ENCODE measurements at places on chromosomes 4 and X.

DNA sequence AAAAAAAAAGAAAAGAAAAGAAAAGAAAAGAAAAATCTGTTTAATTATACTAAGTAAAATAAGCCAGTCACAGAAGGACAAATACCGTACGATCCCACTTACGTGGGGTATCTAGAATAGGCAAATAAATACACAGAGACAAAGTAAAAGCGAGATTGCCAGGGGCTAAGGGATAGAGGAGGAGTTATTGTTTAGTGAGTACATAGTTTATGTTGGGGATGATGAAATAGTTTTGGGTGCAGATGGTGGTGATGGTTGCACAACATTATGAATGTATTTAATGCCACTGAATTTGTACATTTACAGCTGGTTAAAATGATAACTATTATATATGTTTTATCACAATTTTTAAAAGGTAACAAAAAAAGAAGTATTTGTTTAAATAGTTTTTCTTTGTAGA is 7.1 kb downstream of the CA5B start:
- no peak for DNase-seq

DNA sequence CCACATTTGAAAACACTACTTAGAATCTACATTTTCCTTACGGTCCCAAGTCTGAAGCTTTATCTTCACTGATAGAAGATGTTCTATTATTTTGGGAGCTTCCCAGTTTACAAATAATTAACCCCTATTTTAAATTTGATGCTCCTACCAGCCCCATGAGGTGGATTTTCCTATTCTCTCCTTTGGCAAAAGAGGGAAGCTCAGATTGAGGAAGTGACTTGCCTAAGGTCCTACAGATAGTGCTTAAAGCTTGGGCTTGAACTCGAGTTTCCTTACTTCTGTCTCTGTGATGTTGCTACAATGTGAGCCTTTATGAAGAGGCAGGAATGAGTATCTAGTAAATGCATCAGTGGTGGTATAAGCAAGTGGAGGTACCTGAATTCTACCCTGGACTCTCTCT is 27.5 kb downstream of the HEPH start:
- DNase-seq: no peak

GRCh38 chr4:76195326-76195725 is 18.3 kb downstream of the SCARB2 start:
- DNase-seq: no peak

- no peak for DNase-seq
These were observed 6.0 kb downstream of the DHX15 start for GRCh38 chr4:24578364-24578763.

GRCh38 chr4:158122501-158122900 is 50.3 kb downstream of the GASK1B start:
- no peak for DNase-seq

GRCh38 chr4:135201081-135201480 is 999.5 kb upstream of the PABPC4L start:
- no peak for DNase-seq

DNA sequence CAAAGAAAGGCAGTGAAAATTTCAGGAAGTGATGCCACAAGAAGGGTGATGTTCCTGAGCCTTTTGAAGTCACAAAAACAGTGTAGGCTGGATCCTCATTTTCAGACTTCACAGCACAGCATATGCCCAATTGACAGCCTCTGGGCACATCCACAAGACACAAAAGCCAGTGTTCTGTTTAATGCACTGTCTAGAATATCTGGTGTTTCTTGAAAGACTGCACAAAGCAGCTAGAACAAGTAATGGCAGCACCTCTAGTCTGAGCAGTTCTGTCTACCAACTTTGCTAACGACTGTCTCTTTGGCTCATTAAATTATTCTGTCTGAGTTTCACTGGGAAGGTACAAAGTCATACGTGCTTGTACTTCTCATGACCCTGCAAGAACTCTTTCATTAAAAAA is 417.1 kb upstream of the GALNT7 start:
- no peak for DNase-seq

DNA sequence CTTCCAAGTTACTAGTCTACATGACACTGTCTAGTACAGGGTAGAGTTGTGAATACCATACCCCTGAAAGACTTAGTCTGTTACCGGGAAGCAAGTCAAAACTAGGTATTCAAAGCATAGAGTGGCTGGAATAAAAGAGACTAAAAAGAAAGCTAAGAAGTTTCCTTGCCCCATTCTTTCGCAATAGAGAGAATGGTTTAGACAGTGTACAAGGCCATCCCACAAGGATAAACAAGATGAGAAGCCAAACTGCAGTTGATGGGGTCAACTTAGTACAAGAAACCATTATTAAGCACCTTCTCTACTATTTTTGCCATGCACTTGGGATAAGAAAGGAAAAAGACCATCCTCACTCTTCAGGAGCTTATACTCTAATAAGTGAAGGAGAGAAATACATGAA is 30.3 kb downstream of the AMMECR1 start:
- DNase-seq: no peak

GRCh38 chr4:153585026-153585425 is 99.1 kb upstream of the TLR2 start:
- DNase-seq: no peak

GRCh38 chr4:76374798-76375197 is 46.1 kb downstream of the CCDC158 start:
- no peak for DNase-seq

- DNase-seq: no peak
These were observed 141.0 kb downstream of the PDHA2 start for GRCh38 chr4:95980877-95981360.

GRCh38 chr4:98586291-98586961 is 72.0 kb downstream of the TSPAN5 start:
- DNase-seq: no peak

DNA sequence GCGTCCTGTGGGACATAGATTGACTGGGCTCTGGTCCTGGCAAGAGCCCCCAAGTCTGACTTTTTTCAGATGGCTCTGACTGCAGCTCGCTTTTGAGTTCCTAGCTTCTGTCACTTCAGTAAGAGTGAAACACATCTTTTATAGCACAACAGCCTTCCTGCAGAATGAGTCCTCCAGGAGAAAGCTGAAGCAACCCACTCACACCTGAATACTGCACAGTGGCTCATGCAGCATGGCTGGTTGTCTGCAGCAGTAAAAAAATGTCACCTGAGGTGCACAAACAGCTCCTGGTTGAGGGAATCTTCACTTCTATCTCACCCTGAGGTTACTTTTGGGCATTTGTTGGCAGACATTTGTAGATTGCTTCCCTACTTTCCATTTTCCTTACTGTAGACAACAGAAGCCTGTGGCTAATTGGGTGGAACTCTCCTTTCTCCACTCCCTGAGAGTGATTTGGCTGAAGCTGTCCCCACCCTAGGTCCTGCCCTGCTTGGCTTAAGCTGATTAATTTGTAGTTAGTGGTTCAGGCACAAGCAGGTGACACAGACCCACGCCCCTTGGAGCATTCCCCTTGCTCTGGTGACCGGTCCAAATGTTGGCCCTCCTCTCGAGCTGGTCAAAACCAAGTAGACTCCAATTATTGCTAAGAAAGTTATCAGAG is 99.7 kb downstream of the NPNT start:
- no peak for DNase-seq

- peak; percentile 88 for DNase-seq
These were observed at the start of gene CSTF2 for GRCh38 chrX:100819837-100820666. CSTF2 (plus strand) TSS chrX:100820391; CDS start chrX:100820417, 26 bp downstream.

DNA sequence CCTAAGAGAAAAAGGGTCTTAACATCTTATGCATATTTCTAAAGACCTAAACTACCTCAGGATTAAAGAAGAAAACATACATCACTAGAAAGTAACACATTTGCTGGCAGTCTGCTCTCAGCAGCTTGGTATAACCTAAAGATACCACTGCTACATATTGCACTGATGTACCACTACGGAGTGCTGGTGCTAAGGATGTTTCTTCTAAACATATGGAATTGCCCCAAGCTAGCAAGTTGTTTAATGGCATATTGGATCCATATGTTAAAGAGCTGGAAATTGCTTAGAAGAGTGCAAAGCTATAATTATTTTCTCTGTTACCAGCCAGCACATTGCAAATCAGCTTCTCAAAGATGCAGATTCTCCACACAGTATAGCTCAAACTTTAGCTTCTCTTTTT is 436.5 kb upstream of the GALNTL6 start:
- DNase-seq: no peak

- no peak for DNase-seq
These were observed 213.1 kb upstream of the MID1 start for GRCh38 chrX:10833299-10834169.

DNA sequence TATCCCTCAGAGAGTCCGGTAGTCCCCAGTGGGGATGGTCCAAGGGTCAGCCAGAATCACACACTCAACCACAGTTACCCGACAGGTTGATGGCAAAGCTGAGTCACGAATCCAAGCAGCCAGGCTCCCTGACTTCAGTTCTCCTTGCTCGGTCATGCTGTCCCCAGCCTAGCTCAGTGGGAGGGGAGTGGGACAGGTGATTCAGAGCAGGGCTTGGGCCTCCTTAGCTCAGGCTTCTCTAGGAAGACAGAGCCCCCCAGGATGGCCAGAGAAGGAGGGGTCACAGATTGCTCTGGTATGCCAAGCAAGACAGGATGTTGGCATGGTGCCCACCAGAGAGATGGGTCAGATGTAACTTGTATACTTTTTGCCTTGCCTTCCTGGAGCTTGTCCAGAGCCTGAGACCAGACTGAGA is 66.5 kb downstream of the EFNB1 start:
- DNase-seq: no peak

DNA sequence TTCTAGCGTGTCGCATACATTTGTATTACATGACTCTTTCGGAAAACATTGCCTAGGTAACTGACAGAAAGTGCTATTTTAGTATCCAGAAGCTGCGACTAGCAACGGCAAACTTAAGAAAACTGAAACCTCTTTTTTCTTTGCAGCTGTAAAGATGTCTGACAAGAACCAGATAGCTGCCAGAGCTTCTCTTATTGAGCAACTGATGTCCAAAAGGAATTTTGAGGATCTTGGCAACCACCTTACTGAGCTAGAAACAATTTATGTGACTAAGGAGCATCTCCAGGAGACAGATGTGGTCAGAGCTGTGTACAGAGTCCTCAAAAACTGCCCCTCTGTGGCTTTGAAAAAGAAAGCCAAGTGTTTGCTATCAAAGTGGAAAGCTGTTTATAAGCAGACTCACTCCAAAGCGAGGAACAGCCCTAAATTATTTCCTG is 9.4 kb downstream of the TCEANC start:
- DNase-seq: no peak

DNA sequence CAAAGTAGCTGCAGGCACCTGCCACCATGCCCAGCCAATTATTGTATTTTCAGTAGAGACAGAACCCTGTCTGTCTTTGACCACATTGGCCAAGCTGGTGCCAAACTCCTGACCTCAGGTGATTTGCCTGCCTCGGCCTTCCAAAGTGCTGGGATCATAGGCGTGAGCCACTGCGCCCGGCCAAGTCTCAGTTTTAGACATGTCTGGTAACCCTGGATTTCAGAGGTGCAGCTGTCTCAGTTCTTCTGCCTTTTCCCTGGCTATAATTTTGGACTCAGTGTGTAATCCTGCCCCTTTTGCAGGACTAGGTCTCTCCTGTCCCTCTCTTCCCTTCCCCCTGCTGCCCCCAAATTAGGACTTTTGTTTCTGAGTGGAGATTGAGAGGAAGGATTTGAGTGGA is 46.6 kb downstream of the FAM193A start:
- no peak for DNase-seq

DNA sequence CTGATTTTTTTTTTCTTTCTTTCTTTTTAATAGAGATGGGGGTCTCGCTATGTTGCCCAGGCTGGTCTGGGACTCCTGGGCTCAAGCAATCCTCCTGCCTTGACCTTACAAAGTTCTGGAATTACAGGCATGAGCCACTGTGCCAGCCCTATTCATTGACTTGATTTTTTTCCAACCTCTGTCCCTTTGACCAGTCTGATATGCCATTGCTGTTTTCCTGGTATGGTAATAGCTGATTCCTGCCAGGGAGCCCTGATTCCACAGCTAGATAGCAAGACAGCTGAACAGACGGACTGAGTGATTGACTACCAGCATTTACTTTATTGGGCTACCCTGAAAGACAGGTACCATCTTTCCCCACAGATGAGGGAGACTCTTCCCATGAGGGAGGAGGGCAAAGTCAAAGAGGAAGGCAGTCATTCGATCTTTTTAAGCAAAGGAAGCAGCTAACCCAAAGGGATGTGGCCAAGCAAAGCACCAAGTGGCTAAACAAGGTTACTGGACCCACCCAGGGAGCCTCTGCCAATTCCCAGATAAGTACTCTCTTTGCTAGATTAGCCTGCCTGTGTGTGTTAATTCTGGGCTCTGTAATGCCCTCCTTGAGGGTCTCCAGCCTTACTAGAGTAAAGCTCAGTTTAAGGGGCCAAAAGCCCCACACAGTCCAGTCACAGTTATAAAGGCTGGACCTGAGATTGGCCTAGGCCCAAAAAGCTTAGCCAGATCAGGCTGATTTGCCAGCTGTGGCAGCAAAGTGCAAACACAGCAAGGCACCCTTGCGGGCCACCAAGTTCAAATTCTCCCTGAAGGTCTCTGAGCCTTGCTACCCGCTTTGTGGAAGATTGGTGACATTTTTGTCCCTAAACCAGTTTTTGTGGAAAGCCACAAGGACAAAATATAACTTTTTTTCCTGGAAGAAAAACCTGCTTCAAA is 192.4 kb upstream of the GPC4 start:
- DNase-seq: no peak

- no peak for DNase-seq
These were observed 32.0 kb upstream of the DCX start for GRCh38 chrX:111443946-111444345.

GRCh38 chrX:54085666-54086065 is 41.4 kb upstream of the PHF8 start:
- no peak for DNase-seq

DNA sequence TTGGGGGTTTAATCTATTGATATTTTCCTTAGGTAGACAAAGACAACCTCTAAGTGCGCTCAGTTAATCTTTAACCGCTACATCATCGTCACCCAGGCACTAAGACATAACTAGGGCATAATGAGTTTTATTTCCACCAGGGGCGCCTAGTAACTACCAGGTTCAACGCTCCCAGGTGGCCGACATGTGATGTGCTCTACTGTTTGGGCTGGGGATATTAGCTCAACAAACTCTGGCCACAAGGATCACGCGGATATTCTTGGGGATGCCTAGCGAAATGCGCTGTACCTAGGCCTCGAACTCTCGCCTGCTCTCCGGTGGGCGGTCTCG is 915 bp upstream of the RAB33B start:
- peak; percentile 91 for DNase-seq

Measured in OCI-LY7 (cell line).